Suppressor macrophage treated with lipopolysaccharide for 1 hour (primary cell): ENCODE measurements at places on chromosomes 13 and 19.

DNA sequence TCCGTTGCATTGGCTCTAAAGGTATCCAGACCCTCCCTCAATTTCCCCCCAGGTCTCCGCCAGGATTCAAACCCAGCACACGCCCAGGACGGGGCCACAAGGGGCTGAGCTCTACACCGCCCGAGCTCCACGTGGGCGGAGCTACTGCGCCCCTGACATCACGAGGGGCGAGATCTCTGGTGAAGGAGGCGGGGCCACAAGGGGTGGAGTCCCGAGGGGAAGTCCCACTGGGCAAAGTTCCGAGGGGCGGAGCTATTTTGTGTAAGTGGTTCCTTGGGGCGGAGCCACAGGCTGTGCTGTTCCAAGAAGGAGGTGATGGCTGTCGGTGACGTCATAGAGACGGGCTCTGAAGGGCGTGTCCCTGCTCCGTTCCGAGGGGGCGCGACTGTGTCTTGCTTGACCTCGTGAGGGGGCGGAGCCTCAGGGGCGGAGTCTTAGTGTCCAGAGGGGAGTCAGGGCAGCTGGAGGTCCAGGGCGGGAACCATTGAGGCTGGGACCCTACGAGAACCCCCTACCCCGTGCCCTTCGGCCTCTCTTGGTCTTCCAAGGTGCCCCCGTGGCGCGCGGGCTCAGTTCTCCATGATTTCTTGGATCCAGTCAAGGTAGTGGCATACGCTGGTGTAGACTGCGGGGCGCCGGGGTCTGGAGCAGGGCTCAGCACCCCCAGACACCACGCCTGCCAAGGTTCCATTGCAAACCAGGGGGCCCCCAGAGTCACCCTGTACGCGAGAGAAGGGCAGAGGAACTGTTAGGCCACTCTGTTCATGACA lies 1.3 kb upstream of the KLK8 start:
- peak; percentile 34 for DNase-seq

DNA sequence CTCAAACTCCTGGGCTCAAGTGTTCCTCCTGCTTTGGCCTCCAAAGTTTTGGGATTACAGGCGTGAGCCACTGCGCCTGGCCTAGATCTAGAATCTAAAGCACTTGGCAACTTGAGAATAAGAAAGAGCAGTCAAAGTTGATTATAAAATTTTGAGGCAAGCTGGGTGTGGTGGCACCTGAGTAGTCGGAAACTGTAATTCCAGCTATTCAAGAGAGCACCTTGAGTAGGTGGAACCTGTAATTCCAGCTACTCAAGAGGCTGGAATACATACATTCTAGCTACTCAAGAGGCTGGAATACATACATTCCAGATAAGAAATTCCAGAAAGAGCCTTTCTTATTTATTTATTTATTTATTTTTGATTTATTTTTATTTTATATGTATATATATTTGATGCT lies 8.3 kb upstream of the NAA16 start:
- DNase-seq: no peak

DNA sequence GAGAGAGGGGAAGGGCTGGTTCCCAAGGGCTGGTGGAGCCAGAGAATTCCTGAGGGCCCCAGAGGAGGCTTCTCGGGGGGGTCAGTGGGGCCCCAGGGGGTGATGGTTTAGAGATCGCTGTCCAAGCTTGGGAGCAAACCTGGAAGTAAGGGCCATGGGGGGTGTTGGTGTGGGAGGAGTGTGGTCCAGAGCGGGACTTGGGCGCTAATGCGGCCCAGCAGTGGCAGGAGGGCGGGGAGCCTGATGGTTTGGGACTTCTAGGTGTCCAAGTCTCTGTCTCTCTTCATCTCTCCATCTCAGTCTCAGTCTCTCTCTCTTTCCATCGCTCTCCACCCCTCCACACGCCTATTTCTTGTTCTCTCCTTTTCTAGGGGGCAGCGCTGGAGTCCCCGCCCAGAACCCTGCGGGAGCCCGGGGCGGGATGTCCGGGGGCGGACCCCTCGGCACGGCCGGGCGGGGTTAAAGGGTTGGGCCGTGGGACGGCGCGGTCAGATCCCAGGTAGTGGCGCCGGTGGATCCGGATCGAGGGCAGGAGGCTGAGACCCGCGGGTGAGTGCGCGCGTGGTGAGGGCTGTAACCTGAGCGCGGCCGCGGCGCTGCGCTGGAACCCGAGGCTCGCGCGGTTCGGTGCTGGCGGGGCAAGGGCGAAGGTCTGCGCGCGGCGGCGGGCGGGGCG lies at the start of gene CYP4F22:
TSS of gene CYP4F22 (plus strand) at position 491 of the 676 bp plus-strand sequence. CDS start 16,812 bp downstream, outside the sequence.
- DNase-seq: no peak

GRCh38 chr19:12478234-12478941 lies 6.2 kb downstream of the ZNF709 start:
- no peak for DNase-seq

GRCh38 chr19:17405250-17406045 lies at the start of gene BST2:
Gene BST2 (minus strand): TSS chr19:17405630. CDS start chr19:17405575, 55 bp downstream.
- DNase-seq: peak; percentile 98

GRCh38 chr19:1287354-1288225 lies 1.9 kb downstream of the EFNA2 start:
- DNase-seq: no peak

DNA sequence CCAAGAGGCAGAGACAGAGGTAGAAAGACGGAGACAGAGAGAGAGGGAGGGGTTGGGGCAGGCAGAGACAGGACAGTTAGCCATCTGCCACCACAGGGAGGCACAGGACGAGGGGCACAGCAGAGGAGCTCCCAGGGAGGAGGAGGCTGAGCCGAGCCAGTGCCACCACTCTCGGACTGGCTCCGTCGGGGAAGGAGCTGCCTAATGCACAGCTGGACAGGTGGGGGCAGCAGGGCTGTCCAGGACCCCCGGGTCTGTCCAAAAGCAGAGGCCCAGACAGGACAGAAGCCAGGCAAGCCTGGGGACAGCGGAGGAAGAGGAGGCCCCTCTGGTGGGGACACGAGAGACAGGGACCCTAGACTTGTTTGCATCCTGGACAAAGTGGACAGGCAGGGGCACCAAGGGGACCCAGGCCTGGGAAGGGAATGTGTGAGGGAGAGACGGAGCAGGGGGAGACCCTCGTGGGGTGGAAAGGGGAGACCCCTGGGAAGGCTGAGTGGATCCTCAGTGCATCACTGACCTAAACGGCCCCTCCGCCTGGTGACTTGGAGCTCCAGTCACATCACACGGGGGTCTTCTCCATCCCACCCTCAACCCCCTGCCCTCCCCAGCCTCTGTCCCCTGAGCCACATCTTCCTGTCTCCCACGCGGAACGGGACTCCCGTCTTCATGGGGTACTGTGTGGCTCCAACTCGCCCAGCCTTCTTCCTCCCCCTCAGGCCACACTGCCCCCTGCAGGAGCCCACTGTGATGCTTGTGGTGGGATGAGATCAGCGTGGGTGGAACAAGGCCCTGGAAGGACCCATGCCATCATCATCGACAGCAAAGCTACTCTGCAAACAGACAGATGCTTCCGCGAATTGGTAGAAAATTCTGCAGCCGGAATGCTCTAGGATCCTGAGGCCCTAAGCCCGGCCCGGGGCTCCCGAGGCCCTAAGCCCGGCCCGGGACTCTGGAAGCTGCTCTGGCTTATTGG lies 915 bp downstream of the F10 start:
- DNase-seq: peak; percentile 21

DNA sequence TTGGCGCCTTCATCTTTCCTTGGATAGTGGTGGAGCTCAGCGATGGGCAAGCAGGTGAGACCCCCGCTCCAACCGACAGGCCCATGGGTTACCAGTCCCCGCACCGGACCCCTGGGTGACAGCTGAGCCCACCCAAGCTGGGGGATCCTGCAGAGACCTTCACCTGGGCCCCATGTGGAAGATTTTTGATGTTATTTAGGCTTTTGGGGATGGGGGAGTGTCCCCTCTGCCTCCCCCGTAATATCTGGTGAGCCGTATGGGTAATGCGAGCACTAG lies 4.9 kb upstream of the LILRA5 start:
- no peak for DNase-seq

DNA sequence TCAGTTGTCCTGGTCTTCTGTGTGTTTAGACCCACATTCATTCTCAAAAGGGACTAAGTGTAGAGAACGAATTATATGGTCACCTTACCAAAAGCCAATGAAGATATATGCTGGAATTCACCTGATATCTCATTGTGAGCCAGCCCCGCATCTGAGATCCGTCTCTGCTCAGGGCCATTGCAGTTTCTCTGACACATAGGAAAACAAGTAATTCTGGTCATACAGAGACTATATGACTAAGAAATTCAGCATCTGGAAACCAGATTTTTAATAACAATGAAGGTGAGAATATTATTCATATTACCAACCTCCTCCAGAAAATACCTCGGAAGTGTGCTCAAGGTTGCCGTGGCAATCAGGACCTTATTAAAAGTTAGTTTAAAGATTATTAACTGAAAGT lies 278.6 kb upstream of the EDNRB start:
- DNase-seq: no peak

- DNase-seq: no peak
These were observed 31.1 kb upstream of the ATP12A start for GRCh38 chr13:24648983-24649687.

GRCh38 chr13:30872276-30872594 lies 33.8 kb upstream of the MEDAG start:
- DNase-seq: no peak

- no peak for DNase-seq
These were observed 10.2 kb downstream of the GPX4 start for GRCh38 chr19:1113986-1114483.

GRCh38 chr19:6425732-6426620 lies 1.4 kb upstream of the KHSRP start:
- DNase-seq: peak; percentile 18

DNA sequence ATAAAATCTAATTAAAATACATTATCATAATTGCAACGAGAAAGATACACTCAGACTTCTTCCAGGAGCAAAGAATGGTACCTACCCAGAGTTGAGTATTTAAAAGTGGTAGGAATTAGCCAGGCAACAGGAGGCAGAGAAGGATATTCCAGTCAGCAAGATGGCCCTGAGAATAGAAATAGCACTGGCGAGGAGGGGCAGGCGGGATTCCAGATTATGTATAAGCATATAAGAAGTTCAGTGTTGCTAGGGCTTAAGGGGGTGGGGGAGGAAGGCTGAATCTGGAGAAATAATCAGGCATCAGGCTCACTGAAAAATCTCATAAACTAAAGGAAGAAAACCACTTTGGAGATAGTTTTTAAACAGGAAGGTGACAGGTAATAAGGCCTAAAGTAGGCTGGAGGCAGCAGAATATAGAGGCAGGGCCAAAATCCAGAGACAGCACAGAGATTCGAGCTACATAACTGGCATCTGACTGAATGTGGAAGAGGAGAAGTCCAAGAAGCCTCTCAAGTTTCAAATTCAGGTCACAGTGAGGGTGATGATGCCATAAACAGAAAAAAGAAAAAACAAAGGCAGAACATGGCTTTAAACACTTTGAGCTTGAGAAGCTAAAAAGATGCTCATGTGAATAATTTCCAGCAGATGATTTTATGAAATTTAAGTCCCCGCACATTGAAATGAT lies 7.5 kb downstream of the KPNA3 start:
- no peak for DNase-seq

- no peak for DNase-seq
These were observed 23.9 kb downstream of the POP4 start for GRCh38 chr19:29629836-29630534.

- DNase-seq: peak; percentile 75
These were observed 9.3 kb downstream of the PLEKHA4 start for GRCh38 chr19:48858984-48859710.

DNA sequence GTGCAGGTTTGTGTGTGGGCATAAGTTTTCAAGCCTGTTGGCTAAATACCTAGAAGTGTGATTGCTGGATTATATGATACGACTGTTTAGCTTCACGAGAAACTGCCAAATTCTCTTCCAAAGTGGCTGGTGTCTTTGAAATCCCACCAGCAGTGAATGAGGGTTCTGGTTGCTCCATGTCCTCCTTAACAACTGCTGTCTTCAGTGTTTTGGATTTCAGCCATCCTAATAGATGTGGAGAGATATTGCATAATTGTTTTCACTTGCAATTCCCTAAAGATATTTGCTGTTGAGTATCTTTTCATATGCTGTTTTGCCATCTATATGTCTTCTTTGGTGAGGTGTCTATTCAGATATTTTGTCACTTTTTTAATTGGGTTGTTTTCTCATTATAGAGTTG lies 390.5 kb downstream of the ZNF536 start:
- DNase-seq: no peak

GRCh38 chr13:98297745-98298144 lies 120.7 kb upstream of the RNF113B start:
- no peak for DNase-seq
